Cardiac muscle cell (in vitro differentiated cells and primary cell): ENCODE measurements at places on chromosomes 2 and 18. TPM values are rescaled to one million over a fixed set of nuclear protein-coding genes. Genes with fewer than 3 reads are reported as not detected.

Gene CYS1
- 0.10 and 1.1 TPM in 2 replicates for polyA plus RNA-seq

Gene TDRD15
- not detected in 2 replicates for polyA plus RNA-seq

Gene CAVIN2
- polyA plus RNA-seq: 0.87 and 1.0 TPM in 2 replicates

Gene LINC00305
- polyA plus RNA-seq: 0.20 and 2.3 TPM in 2 replicates

Gene DYNAP
- not detected in 2 replicates for polyA plus RNA-seq

Gene CHRNA1
- 0.31 TPM in 1 of 2 replicates, not detected in the other for polyA plus RNA-seq

Gene CIDEA
- polyA plus RNA-seq: not detected in 2 replicates

Gene ANAPC1
- polyA plus RNA-seq: 12.6 and 13.6 TPM in 2 replicates

Gene IL1RN
- not detected in 2 replicates for polyA plus RNA-seq

Gene SP5
- 0.25 TPM in 1 of 2 replicates, not detected in the other for polyA plus RNA-seq

Gene OTOF
- polyA plus RNA-seq: 0.30 TPM in 1 of 2 replicates, not detected in the other

Gene INHBB
- not detected in 2 replicates for polyA plus RNA-seq

Gene CFLAR
- 5.1 and 14.2 TPM in 2 replicates for polyA plus RNA-seq

DNA sequence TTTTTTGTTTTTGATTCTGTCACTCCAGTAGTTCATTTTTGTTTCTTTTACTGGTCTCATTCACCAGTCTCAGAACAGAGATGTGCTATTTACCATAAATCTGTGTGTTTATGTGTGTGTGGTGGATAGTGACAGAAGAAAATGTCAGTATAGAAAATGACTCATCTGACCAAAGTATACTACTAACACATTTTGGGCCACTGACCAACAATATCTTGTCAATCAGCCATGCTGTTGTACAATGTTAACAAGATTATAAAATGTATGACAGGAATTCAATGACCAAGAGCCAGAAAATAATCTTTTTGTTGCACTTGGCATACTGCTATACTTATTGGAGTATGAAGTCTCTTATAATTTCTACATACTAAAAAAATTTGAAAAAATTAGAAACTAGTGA is 1081.4 kb upstream of the NRXN1 start:
- no peak overlapping the region for H3K27ac ChIP-seq
- no peaks in the 10 kb centered on the region for H3K36me3 ChIP-seq
- DNase-seq: no peak
- no peaks in the 10 kb centered on the region for H3K27me3 ChIP-seq
- no peaks in the 10 kb centered on the region for H3K4me1 ChIP-seq

DNA sequence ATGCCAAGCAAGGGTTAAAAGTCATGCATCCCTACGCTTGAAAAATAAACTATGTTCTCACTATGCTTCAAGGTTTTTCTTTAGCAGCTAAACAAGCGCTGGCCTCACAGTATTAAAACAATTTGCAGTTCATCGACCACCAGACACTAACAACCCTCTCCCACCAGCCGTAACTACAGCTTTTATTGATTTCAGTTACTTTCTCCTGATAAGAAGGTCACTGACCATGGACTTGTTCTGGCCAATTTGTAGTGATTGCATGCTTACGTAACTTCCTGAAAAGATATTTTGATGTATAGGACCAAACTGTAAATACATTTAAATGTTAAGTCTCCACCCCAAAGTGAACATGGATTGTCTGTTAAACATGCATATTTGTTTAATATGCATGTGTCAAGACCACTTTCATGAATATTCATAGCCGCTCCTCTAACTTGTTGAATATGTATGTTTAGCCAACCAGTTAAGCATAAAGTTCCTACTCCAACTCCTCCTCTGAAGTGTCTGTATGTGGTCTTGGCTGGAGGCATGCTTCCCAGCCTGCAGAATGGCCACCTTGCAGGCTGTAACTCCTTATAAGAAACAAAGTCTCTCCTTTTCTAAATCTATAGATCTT is 1.7 kb upstream of the THOC1 start:
- H3K4me3 ChIP-seq: no peak overlapping the region
- H3K27ac ChIP-seq: no peak overlapping the region
- peaks cover 5% of the 10 kb centered on the region for H3K4me1 ChIP-seq
- DNase-seq: no peak
- H3K36me3 ChIP-seq: no peaks in the 10 kb centered on the region

- no peak for DNase-seq
- no peak overlapping the region for H3K27ac ChIP-seq
- peaks cover 77% of the 10 kb centered on the region for H3K27me3 ChIP-seq
- no peaks in the 10 kb centered on the region for H3K36me3 ChIP-seq
- H3K4me3 ChIP-seq: no peak overlapping the region
Observed at GRCh38 chr2:588074-588645, 89.0 kb downstream of the TMEM18 start.

GRCh38 chr2:124121760-124122275 is 96.7 kb downstream of the CNTNAP5 start:
- no peak overlapping the region for H3K4me3 ChIP-seq
- no peak overlapping the region for H3K27ac ChIP-seq
- H3K36me3 ChIP-seq: no peaks in the 10 kb centered on the region

- H3K27me3 ChIP-seq: no peaks in the 10 kb centered on the region
- no peak overlapping the region for H3K4me3 ChIP-seq
- DNase-seq: no peak
- H3K4me1 ChIP-seq: no peaks in the 10 kb centered on the region
Observed at GRCh38 chr2:234411793-234412192, 85.1 kb downstream of the ARL4C start.

DNA sequence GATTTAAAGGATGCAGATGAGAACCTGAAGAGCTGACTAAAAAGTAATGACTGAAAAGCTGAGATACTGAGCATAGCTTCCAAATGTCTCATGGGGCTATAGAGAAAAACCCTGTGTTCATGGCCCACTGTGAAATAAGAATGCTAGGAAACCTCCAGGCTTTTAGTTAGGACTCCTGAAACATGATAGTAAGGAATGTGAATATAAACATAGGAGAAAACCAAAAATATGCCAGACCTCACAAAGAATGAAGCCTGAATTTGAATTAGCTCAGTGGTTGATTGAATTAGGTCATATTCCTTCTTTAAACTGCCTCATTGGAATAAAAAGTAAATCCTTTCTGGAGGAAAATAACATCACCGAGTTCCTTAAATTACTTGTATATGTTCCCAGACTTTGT is 194.5 kb upstream of the NXPH2 start:
- H3K36me3 ChIP-seq: no peaks in the 10 kb centered on the region
- H3K27me3 ChIP-seq: no peaks in the 10 kb centered on the region
- no peak overlapping the region for H3K27ac ChIP-seq
- H3K4me3 ChIP-seq: no peak overlapping the region
- H3K4me1 ChIP-seq: no peaks in the 10 kb centered on the region
- DNase-seq: no peak

DNA sequence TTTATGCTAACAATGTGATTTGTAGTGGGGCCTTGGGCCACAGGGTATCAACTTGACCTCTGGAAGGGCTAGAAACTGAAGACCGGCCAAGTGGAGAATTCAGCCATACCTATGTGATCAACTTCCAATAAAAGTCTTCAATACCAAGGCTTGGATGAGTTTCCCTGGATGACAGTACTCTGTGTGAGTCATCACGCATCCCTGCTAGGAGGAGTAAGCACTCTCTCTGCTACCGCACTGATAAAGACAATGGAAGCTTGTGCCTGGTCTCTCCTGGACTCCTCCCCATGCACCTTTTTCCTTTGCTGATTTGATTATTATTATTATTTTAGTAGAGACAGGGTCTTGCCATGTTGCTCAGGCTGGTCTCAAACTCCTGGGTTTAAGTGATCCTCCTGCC is 58.1 kb downstream of the SKA1 start:
- H3K27me3 ChIP-seq: no peaks in the 10 kb centered on the region
- no peak for DNase-seq
- no peak overlapping the region for H3K27ac ChIP-seq
- no peaks in the 10 kb centered on the region for H3K36me3 ChIP-seq
- H3K4me3 ChIP-seq: no peak overlapping the region
- peaks cover 11% of the 10 kb centered on the region for H3K4me1 ChIP-seq

- H3K27me3 ChIP-seq: no peaks in the 10 kb centered on the region
- H3K4me1 ChIP-seq: peaks cover 25% of the 10 kb centered on the region
- H3K36me3 ChIP-seq: peaks cover 8% of the 10 kb centered on the region
- H3K27ac ChIP-seq: no peak overlapping the region
- no peak overlapping the region for H3K4me3 ChIP-seq
Observed at GRCh38 chr2:20025065-20025786, 12.8 kb upstream of the MATN3 start.

DNA sequence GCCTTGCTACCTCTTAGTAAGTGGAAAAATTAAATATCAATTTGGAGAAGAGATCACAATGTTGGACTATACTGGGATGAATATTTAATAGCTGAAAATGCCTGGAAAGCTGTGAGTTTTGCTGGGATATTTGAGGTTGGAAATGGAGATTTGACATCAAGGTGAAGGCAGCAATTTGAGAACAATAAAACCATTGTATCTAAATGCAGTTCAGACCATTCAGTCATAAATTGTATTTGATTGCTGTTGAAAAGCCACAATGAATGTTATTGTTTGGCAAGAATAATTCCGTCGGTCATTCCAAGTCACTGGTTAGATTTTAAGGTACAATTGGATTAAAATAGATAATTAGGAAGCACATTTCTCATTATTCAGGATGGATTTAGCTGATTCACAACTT is 325.6 kb downstream of the HRH4 start:
- no peak overlapping the region for H3K27ac ChIP-seq
- peaks cover 4% of the 10 kb centered on the region for H3K4me1 ChIP-seq
- no peaks in the 10 kb centered on the region for H3K36me3 ChIP-seq
- no peaks in the 10 kb centered on the region for H3K27me3 ChIP-seq
- H3K4me3 ChIP-seq: no peak overlapping the region

DNA sequence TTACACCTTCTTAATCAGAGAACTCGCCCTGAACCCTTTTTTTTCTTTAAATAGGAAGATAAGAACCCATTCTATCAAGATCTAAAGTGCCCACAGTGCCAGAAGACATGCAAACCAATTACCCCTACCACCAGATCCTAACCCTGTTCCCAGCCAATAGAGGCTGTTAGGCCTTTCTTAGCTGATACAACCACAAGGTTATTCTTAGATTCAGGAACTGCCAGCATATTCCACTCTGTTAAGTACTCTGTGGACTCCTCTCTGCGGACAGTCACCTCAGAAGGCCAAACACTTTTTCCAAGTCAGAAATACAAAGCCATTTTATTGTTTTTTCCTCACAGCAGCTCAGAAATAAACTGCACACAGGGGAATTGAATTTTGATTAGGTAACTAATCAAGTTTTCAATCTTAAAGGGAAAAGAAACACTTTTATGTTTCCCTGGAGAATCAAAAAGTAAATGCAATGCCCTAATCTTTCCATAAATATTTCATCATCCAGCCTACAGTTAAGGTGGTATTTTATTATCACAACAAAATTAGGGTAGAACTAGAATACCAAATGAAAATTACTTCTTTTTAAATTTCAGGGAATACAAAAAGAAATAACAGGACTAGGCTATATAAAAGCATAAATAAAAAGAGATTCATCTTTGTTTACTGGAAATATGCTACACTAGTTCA is 111.4 kb downstream of the NBAS start:
- peak; percentile 63 for DNase-seq
- H3K4me3 ChIP-seq: no peak overlapping the region
- no peaks in the 10 kb centered on the region for H3K36me3 ChIP-seq
- peaks cover 28% of the 10 kb centered on the region for H3K4me1 ChIP-seq
- no peaks in the 10 kb centered on the region for H3K27me3 ChIP-seq

DNA sequence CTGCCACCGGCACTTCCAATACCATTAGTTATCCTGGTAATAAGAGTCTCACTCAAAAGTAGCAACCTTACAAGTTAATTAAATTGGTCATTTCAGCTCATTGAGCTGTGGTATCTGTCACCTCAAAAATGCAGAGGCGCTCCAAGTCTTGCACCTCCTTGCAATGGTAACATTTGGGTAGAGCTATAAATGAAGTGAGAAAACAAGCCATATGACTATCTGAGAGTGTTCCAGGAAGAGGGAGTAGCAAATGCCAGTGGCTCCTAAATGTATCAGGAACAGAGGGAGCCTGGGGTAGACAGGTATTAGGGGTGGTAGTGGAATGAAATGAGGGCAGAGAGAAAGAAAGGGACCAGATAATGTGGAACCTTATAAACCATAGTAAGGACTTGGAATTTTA is 6.0 kb upstream of the ZSCAN30 start:
- no peak for DNase-seq
- H3K4me1 ChIP-seq: no peaks in the 10 kb centered on the region
- peaks cover 7% of the 10 kb centered on the region for H3K36me3 ChIP-seq
- no peak overlapping the region for H3K4me3 ChIP-seq
- no peaks in the 10 kb centered on the region for H3K27me3 ChIP-seq

- peaks cover 44% of the 10 kb centered on the region for H3K4me1 ChIP-seq
- H3K36me3 ChIP-seq: no peaks in the 10 kb centered on the region
- H3K4me3 ChIP-seq: peak overlapping the region; percentile 95
- H3K27ac ChIP-seq: peak overlapping the region; percentile 96
Observed at GRCh38 chr2:158967731-158968395, 577 bp upstream of the TANC1 start.
